ENCODE measurements at places on chromosomes 6 and 20.
A peak's percentile ranks its signal among the peaks of the same experiment; 100 is the strongest.

DNA sequence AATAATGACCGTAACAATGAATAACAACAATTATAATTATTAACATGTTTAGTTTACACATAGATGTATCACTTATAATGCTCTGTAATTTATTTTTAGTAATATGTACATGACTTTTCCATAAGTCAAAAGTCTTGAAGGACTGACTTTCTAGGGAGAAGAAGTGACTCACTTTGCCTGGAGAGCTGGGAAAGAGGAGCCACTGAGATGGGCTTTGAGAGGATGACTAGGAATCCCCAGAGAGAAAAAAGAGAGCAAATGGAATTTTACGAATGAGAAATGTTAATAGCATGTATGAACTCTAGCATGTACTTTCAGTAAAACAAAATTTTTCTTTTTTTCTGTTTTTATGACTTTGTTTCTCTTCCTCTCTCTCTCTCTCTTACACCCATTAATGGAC is 67.8 kb upstream of the RALY start:
- no peak for DNase-seq

- DNase-seq: no peak
These were observed 62.0 kb downstream of the DLGAP4 start for GRCh38 chr20:36367907-36368799.

GRCh38 chr6:14501240-14501639 is 383.7 kb downstream of the CD83 start:
- no peak for DNase-seq

DNA sequence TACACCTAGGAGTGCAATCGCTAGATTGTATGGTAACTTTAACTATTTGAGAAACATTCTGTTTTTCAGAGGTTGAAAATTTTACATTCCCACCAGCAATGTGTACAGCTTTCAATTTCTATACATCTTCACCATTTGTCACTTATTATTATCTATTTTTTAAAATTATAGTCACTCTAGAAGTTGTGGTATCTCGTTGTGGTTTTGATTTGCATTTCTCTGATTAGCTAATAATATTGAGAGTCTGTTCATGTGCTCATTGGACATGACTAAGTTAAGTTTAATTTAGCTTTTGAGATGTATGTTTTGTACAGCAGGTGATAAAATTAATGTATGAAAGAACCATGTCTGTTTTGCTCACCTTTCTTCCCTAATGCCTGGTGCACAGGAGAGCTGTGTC is 34.8 kb upstream of the PLCB1 start:
- no peak for DNase-seq

GRCh38 chr6:89299466-89299850 is 15.6 kb downstream of the GABRR2 start:
- DNase-seq: no peak

GRCh38 chr6:120274547-120274946 is 925.0 kb upstream of the MAN1A1 start:
- DNase-seq: no peak

DNA sequence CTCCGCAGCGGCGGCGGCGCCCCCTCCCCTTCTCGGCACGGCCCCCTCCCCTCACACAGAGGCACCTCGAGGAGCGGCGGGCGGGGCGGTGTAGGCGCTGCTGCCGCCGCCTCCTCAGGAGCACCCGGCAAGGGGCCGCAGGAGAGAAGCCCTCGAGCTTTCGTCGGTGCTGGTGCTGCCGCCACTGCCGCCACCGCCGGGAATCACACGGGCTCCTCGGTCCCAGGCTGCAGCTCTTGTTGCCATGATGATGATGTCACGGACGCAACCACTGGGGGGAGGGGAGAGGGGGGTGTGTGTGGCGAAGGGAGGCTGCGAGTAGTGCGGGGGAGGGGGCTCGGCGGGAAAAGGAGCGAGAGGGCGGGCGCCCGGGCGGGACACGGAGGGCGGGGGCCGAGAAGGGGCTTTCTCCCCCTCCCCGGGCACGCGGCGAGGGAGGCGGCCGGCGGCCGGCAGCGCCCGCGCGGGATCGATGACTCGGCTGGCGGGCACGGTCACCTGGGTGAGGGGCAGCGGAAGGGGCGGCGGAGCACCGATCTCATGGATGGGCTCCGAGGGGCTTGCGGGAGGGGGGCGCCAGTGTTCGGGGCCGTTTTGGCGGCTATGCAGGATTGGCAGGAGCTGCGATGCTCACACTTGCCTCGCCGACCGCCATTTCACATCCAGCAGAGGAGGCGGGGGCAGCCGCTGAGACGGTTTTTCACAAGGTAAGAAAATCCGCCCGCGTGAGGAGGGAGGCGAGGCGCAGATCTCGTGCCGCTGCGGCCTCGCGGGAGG is at the start of gene REV3L:
Gene REV3L (minus strand): TSS at position 260 of the 777 bp plus-strand sequence. CDS start 330 bp downstream, outside the sequence.
- DNase-seq: peak; percentile 73

DNA sequence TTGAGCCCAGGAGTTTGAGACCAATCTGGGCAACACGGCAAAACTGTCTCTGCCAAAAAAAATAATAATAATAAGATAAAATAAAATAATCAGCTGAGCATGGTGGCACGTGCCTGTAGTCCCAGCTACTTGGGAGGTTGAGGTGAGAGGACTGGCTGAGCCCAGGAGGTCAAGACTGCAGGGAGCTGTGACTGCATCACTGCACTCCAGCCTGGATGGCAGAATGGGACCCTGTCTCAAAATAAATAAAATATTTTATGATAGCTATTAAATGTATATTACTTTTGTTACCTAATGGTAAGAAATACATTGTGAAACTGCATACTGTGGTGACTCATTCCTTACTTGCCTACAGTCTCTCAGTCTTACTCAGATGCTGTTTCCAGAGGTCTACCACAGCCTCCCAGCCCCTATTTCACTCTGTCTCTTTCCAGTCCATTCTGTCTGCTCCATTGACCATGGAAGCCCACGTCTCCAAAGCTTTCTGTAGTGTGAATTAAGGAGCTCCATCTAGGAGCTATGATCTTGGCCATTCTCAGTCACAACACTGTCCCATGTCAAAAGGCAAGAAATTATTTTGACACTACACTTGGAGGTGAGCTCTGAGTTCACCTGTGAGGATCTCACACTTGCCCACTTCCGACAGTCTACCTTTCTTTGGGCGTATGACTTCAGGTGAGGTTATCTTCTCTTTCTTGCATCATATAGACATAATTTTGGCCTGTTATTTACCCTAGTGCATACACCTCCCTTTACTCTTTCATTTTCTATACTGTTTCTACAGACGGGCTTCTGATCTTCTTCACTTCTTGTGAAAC is 22.4 kb upstream of the SNX9 start:
- DNase-seq: no peak

DNA sequence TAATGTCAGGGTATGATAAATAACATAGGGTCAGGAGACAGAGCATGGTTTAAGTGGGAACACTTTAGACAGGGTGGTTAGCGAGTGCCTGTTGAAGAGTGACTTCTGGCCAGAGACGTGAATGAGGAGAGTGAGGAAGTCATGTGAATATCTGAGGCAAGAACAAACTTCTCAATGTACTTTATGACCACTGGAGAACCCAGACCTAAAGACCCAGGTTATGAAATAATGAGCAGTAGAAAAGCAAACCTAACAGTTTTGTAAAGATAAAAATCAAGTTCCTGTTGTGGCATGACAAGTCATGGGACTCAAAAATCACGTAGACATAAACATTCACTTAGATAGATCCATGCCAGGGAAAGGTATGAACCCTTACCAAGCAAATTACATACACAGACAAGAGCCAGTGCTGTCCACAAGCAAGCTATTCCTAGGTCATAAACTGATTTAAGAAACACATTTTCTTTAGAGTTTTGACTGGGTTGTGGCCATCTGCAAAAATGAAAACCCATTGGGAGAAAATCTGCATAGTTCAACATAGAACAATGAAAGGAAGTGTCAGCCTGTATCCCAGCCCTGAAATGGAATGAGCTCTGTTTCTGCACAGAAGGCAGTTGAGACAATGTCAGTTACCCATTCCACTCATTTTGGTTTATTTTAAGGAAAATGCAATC is 2.2 kb upstream of the MYCT1 start:
- no peak for DNase-seq

DNA sequence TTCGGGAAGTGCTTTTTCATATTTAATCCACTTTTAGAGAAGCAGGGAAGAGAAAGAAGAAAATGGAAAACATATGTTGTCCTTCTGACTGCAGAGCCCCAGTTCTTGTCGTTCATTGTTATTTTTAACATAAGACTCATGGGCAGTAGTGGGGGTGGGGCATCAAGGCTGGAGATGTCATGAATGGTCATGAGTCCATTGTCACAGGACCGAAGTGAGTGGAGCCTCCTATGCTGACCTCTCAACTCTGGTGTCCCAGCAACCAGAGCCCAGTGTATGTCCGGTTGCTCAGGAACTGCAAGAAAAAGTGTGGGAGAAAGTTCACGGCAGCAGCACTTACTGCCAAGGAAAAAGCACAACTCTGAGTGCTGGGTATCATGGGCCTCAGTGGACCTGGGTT is 108.6 kb downstream of the BANF2 start:
- no peak for DNase-seq

- no peak for DNase-seq
These were observed 828 bp downstream of the ASCC3 start for GRCh38 chr6:100880149-100880852.

GRCh38 chr6:105835373-105835772 is 250.8 kb upstream of the PRDM1 start:
- no peak for DNase-seq

DNA sequence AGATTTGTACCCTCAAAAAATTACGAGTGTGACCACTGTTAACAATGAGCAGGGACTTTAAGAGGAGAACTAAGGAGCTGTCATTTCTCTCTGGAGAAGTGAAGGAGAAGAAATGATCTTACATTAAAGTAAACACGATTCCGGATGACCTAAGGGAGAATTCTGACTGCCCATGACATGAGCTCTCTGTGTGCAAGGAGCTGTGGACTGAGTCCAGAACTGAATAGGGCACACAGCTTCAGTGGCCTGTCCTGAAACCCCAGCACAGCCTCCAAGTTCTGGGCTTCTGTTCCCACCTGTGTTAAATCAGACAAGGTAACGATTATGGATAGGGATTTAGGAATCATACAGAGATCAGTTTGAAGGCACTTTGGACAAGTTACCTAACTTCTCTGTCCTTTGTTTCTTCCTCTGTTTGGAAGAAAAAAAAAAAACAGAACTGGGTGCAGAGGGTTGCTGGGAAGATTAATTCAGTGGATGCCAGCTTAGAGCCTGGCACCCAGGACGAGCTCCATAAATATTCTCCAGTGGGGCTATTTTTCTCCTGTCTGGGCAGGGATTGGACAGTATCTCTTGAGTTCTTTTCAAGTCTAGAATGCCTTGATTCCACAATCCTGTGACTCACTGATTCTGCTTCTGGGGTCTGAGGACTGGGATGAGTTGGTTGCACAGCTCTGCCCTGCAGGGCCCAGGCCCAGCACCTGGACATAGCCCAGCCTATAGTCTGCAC is 65.7 kb downstream of the MRPL14 start:
- DNase-seq: no peak

GRCh38 chr6:46000905-46001304 is 14.8 kb downstream of the CLIC5 start:
- no peak for DNase-seq

DNA sequence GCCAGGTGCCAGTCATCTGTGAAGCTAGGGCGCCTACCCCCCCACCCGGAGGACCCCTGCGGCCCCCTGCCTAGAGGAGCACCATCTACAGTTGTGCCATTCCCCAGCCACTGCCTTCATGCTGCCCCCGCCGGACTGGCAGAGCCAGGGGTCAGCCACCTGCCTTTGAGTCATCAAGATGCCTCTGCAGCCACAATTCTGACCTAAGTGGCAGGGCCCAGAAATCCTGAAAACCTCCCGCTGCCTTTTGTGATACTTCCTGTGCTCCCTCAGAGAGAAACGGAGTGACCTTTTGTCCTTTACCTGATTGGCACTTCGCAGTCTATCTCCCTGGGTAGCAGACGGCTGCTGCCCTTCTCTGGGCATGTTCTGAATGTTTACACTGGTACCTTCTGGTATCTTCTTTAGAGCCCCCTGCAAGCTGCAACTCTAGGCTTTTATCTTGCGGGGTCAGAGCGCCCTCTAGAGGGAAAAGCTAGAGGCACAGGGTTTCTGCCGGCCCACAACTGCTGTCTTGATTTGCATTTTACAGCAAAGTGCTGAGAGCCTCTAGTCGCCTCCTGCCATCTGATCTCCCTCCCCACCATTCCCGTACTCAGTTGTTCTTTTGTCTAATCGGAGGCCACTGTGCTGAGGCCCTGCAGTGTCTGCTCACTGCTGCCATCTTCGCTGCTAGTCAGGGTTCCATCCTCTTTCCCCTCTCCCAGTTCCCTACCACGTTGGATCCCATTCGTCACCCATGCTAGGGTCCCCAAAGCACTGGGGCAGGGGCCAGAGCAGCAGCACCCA is 26.9 kb downstream of the SPATA2 start:
- no peak for DNase-seq

- no peak for DNase-seq
These were observed 48.5 kb downstream of the FYN start for GRCh38 chr6:111824608-111825337.

- no peak for DNase-seq
These were observed 188.7 kb upstream of the GMDS start for GRCh38 chr6:2434116-2434515.

DNA sequence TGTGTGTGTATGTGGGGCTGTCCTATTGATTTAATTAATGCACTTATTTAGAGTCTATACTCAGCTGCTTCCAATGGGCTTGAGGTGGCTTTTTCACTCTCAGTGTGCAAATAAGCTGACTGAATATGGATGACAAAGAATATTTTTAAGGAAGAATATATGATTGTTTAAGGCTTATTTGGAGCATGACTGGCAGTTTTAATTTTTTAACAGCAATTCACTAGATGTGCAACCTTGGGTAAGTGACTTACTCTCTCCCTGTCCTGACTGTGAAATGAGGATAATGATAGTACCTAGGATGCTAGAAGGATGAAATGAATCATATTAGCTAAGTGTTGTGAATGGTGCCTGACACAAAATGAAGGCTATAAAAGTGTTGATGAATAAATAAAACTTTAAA is 67.9 kb downstream of the CLIC5 start:
- no peak for DNase-seq

DNA sequence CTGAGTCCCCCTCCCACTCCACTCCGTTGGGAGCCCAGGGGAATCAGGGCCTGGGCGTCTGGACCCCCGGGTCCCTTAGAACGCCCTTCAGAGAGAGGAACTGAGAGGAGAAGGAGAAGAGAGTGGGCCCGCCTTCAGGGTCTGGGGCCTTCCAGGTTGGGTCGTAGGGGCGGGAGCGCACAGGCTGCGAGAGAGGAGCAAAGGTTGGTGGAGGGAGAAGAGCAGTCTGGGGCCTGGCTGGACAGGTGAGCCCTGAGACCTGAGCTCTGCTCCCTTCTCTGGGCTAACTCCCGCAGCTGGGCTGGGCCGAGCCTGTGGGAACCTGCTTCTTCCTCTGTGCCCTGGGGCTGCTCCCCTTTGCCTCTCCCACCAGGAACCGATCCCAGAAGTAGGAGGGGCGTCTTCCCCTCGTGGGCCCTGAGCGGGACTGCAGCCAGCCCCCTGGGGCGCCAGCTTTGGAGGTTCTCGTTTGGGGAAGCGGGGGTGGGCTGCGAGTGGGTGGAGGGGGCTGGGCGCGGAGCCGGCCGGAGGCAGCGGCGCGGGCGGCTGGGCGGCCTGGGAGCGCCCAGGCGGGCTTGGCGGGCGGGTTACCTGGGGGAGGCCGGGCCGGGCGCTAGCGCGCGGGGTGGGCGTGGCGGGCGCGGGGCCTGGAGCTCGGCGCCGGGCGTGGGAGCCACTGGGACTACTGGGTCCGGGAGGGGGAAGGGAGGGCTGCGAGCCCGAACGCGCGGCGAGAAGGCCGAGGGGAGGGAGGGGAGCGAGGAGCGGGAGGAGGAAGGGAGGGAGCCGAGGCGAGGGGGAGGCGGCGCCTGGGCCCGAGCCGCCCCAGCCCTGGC is at the start of gene DDR1:
Gene DDR1 (plus strand): TSS at position 835 of the 836 bp plus-strand sequence. CDS start 4,211 bp downstream, outside the sequence.
- no peak for DNase-seq

All from SK-N-MC (cell line).